ENCODE measurements at places on chromosomes 13 and 19.
A peak's percentile ranks its signal among the peaks of the same experiment; 100 is the strongest.

- DNase-seq: peak; percentile 24
Measured at GRCh38 chr13:32164622-32165268, 133.2 kb downstream of the FRY start.

- peak; percentile 13 for DNase-seq
Measured at GRCh38 chr13:40514802-40515201, 151.6 kb downstream of the FOXO1 start.

- no peak for DNase-seq
Measured at GRCh38 chr19:34508540-34508939, 27.0 kb downstream of the WTIP start.

DNA sequence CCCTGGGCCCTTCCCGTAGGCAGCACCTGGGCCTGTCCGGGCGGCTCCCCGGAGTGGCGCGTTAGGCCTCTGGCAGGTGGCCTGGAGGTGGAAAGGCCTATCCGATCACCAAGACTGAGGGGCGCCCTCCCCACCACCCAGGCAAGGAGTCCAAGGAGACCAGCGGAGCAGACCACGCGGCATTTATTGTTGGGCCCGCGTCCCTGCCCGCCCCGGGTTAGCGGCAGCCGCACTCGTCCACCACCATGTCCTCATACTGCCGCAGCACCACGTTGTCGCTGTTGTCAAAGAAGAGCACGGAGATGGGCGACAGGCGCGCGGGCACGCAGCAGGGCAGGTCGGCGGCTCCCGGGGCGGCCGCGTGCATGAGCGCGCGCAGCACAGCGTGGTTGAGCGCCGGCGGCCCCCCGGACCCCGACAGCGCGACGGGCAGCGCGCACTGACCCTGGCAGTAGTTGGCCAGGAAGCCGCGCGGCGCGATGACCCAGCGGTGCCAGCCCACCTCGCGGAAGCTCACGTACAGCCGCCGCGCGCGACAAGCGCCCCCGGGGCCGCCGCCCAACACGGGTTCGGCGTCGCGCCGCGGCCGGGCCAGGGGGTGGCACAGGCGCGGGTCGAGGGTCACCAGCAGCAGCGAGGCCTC is 27.5 kb downstream of the CERS1 start:
- no peak for DNase-seq

- no peak for DNase-seq
Measured at GRCh38 chr19:35740108-35740422, 2.2 kb downstream of the IGFLR1 start.

All from inflammatory macrophage treated with lipopolysaccharide for 4 hours (primary cell).